ENCODE measurements at places on chromosomes 3 and 15. TPM values are rescaled to one million over a fixed set of nuclear protein-coding genes. Genes with fewer than 3 reads are reported as not detected.
A peak's percentile ranks its signal among the peaks of the same experiment; 100 is the strongest.

GRCh38 chr3:151838574-151839312 is 24.8 kb downstream of the AADAC start:
- DNase-seq, result peak; percentile 50

- no peak for DNase-seq
These were observed 143.1 kb downstream of the CHSY1 start for GRCh38 chr15:101108791-101109190.

DNA sequence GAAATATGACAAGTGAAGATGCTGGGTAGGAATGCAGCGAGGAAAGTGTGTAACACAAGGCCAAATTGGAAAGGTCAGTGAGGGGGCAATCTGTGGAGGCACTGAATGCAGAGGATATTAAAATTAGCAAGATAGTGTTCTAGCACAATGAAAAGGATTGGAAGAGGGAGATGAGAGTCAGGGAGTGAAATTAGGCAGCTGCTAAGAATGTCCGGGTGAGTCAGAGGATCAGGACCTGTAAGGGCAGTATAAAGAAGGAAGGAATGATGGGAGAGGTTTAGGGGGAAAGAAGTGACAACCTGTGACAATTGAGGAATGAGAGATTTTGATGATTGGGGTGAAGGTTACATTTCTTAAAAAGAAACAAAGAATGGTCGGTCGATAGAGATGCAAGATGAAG is 103.5 kb downstream of the UBE3A start:
- DNase-seq, result no peak

DNA sequence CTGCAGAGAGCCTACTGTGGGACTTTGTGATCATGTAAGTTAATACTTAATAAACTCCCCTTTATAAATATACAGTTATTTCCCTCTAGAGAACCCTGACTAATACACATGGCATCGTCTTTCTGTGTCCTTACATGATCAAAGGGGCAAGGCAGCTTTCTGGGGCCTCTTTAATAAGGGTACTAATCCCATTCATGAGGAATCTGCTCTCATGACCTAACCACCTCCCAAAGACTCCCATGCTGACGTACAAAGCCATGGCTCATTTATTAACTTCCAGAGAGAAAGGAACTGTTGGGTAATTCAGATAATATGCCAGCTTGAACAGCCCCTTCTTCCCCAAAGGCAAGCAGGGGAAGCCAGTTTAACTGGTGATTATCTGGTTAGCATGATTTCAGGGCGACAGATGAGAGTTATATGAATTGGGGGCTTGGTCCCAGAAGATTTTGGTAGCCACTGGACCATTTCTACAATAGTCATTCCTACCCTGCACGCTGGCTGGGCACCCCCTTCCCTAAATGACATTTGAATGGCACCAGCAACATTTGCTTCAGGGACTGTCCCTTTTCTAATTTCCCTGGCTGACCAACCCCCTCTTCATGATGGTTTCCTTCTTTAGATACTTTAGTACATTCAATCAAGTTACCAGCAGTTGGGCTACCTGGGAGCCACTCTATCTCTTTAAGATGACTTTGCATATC is 83.6 kb upstream of the C3orf80 start:
- DNase-seq, result no peak

The CGNL1 gene
- total RNA-seq, result 0.49 TPM

The RTF1 gene
- total RNA-seq, result 41.8 TPM

The SPINK8 gene
- total RNA-seq, result not detected

The SLC22A14 gene
- total RNA-seq, result not detected
